ENCODE measurements at places on chromosomes 16 and 17. TPM values are rescaled to one million over a fixed set of nuclear protein-coding genes. Genes with fewer than 3 reads are reported as not detected.

GRCh38 chr17:46911311-46911710, 11.6 kb upstream of the GOSR2 start:
- no peak for DNase-seq

The KRTAP9-2 gene
- not detected for total RNA-seq

GRCh38 chr17:41420134-41420533, 4.3 kb downstream of the KRT37 start:
- DNase-seq, result no peak

GRCh38 chr17:31513731-31514427, 122.4 kb downstream of the RAB11FIP4 start:
- no peak for DNase-seq

DNA sequence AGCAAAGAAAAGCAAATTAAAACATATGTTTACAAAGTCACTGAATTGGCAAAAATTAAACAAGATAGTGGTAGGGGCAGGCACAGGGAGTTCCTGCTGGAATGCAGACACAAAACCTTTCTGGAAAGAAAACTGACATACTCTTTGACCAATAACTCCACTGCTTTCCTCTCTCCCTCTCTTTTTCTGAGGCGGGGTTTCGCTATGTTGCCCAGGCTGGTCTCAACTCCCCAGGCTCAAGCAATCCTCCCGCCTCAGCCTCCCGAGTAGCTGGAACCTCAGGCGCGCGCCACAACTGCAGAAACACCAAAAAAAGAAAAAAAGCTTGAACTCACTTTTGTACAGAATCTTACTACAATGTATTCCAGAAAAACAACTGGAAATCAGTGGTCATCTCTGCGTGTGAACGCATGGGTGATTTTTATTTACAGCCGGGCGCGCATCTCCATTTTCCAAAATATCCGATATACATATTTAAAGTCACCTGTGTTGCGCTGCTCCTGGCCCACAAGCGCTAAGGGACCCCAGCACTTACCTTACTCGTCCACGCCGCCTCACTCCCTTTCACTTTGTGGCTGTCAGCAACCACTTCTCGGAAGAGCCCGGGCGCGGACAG, 480 bp downstream of the TXNL4B start:
- DNase-seq, result peak; percentile 7

The CENPT gene
- 27.1 TPM for total RNA-seq

The TVP23A gene
- not detected for total RNA-seq

The AATK gene
- total RNA-seq, result 2.1 TPM

The MT1G gene
- not detected for total RNA-seq

The ZNF469 gene
- total RNA-seq, result 1.3 TPM

The HOXB3 gene
- 7.5 TPM for total RNA-seq

All from pulmonary artery endothelial cell (primary cell).